Stimulated activated CD4-positive, alpha-beta T cell treated with anti-CD3 and anti-CD28 coated beads, TNF-alpha, amount 100 ng/mL, for 1 hour (primary cell): ENCODE measurements at places on chromosomes 11 and 22.

DNA sequence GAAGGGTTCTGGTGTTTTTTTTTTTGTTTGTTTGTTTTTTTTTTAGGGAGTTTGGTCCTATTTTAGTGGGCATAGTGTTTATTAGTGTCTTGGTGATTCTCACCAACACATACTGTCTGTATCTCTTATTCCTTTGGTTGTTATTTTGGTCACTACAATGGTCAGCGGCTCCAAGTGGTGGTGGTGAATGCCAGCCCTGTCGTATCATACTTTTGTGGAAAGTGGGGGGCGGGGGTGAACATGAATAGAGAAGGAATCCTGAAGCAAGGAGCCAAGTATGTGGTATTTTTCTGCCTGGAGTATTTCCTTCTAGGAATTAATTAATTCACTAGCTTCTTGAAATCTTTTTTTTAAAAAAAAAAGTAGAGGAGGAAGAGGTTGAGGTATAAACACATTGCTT, 79.6 kb downstream of the GRK3 start:
- no peak for DNase-seq

DNA sequence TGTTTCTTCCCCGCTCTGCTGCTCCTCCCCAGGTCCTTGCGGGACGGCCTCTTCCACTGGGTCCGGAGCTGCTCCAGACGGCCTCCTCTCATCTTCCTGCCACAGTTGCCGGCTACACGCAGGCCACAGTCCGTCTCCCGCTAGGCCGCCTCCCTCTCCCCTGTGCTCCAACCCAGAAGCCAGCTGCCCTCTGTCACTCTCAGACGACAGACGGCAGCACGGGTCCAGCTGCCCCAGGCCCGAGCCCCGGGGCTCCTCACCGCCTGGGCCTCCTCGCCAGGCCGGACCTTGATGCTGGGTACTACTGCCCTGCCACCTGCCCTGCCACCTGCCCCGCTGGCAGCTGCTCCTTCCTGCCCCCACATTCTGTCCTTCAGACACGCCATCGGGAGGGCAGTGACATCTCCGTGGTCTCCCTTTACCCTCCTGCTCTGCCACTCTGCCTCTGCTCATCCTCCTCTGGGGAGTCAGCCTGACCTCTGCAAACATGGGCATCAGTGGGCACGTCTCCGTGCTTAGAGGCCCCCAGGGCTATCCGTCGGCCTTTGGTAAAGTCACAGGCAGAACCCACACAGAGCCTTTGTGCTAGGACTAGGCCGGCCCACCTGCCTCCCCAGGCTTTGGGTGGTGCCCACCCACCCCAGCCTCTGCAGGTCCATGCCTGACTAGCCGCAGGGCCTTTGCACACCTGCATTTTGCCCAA, 43.1 kb upstream of the TH start:
- no peak for DNase-seq

- DNase-seq, result no peak
Measured at GRCh38 chr11:65912845-65913244, 6.0 kb downstream of the C11orf68 start.

- DNase-seq, result no peak
Measured at GRCh38 chr11:15197696-15198095, 83.0 kb downstream of the INSC start.

DNA sequence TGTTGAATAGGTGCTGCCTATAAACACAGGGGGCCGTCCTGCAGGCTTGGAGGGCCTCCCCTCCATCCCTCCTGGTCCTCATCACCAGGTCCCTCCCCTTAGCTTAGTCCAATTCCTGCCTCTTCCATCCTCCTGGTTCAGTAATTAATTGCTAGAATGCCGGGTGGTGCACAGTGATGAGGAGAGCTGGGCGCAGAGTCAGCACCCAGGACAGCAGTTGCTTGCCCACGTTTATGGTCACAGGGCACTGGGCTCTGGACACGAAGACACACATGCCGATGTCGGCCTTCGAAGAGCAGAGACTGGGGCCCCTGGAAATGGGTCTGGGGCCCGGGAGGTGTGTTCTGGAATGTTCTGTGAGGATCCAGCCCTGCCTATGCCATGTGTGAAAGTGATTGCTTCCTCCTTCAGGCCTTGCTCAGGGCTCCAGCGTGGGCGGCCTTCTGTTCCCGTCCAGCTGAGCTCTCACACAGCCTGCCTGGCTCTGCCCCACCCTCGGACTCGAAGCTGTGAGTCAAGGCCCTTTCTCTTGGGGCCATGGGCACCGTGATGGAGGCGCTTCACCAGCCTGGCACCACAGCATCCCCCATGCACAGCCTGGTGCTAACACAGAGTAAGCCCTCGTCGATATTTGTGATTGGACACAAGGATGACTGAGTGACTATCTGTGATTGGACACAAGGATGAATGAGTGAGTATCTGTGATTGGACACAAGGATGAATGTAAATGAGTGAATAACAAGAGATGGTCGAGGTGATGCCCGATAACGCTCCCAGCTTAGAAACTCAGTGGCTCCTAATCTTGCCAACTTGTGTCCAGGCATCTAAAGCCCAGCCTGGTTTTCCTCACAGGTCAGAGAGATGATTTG, 884.7 kb downstream of the BRD1 start:
- no peak for DNase-seq

DNA sequence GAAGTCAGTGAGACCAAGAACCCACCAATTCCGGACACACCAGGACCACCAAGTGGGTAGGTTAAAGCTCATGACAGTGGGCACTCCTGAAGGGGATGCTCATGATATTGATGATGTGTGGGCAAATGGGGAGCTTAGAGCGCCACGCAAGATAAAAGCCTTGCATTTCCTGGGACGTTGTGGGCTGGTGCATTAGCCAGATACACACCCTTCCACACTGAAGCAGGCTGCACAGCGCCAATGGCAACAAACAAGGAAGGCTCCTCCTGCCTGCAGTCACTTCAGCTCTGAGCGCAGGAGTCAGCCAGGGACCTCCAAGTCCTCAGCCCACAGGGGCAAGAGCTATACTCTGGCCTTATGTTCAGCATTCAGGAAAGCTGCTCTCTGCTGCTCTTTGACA, 20.6 kb downstream of the TMEM218 start:
- no peak for DNase-seq

DNA sequence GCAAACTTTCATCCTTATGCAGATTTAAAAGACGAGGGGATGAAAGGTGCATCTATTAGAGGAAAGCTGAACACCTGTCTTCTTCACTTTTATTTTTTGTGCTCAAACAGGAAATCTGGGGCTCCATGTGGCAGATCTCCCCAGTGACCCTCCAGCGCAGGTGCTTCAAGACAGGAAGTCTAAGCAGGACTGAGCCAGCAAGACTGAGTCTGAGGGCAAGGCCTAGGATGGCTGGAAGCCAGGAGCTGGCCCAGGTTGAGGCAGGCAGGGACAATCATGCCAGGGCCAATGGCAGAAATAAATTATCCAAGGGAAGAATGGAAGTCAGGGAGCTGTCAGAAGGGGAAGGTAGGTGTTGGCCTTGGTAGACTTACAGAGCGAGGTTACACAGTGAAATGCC, 101.1 kb upstream of the SPON1 start:
- DNase-seq, result no peak

- DNase-seq, result no peak
Measured at GRCh38 chr11:76616676-76617552, 53.6 kb downstream of the LRRC32 start.

DNA sequence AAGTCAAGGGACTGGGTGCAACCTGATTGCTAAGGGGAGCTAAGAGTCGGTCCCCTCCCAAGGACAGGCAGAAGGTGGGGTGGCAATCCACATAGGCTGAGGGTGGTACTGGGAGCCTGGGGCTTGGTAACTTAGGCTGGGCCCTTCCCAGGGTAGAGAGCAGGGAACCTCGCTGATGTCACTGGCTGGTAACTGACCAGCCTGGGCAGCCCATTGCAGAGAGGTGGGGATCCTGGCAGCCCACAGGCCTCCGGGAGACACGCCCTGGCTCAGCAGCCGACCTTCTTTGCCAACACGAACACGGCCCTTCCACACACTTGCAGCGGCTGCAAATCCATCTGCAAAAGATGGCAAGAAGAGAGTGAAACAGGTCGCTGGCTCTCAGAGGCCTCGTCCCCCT, 25.4 kb downstream of the A4GALT start:
- no peak for DNase-seq

- DNase-seq, result no peak
Measured at GRCh38 chr11:1730059-1730629, 20.3 kb downstream of the IFITM10 start.

GRCh38 chr22:47231759-47232158, 469.3 kb downstream of the TBC1D22A start:
- no peak for DNase-seq

- DNase-seq, result no peak
Measured at GRCh38 chr22:44159811-44160210, 20.9 kb upstream of the PARVG start.

DNA sequence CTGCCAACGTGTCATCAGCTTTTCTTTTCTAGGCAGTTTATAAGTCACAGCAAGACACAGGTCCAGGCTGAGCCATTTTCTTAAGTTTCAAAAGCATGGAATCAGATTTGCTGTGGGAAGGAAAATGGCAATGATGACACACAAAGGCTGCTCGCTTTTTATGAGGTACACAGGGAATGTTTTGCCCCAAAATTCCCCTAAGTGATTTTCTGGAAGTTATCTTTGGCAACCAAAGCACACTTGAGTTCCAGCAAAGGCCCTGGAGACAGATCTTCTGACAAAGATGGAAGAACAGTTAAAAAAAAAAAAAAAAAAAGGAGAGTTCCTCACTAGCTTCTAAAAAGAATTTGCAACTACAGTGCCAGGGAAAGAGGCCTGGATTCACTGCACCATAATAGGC, 260.8 kb downstream of the LARGE1 start:
- no peak for DNase-seq

- DNase-seq, result no peak
Measured at GRCh38 chr11:65558002-65558929, at the start of gene LTBP3. LTBP3 (minus strand) TSS chr11:65558359; CDS start chr11:65557959, 400 bp downstream.

GRCh38 chr11:63573881-63574855, 11.0 kb upstream of the PLAAT2 start:
- DNase-seq, result no peak

DNA sequence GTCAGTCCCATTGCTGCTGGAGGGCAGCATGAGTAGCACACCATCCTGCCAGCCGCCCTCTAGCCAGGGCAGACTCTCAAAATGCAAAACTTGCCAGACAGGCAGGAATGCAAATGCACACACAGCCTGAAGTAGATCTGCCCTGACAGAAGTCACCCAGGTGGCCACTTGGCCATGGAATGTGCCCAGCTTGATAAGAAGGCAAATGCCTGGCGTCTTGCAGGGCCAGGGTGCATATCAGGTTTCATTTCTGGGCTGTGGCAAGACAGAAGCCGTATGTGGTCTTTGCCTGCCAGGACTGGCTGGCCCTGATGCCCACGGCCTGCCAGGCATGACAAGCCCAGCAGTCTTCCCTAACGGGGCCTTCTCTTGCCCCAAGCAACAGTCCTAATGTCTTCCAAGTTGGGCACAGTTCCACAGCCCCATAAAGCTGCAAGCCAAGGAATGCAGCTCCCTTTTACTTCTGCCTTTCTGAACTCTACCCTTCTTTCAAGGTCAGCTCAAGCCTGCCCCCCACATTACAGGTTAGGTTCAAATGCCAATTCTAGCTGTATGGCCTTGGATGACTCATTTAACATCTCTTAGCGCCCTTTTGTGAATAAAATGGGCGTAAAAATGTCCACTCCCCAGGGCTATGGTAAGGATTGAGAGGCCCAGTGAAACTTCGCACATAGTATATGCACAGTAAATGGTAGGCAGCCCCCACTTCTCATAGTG, 29.7 kb downstream of the POU2AF3 start:
- DNase-seq, result no peak

GRCh38 chr22:38460426-38460840, 5.4 kb upstream of the KCNJ4 start:
- no peak for DNase-seq

- no peak for DNase-seq
Measured at GRCh38 chr11:122895563-122895962, 13.0 kb downstream of the JHY start.

DNA sequence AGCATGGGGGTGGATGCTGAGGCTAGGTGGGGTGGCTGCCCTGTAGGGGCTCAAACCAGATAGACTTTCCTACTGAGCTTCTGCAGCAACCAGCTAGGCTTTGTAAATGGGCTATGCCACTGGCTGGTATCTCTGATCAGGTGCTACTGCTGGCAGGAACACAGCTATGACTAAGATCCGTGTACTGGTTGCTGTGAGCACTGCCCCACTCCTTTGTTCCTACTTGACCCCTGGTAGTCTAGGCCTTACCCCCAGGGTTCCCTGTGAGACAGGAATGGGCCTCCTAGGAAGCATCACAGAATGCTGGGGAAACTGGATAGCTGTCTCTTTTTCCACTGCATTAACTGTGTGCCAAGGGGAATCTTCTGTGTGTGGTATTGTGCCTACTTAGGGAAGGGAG, 58.4 kb upstream of the GAB2 start:
- no peak for DNase-seq

DNA sequence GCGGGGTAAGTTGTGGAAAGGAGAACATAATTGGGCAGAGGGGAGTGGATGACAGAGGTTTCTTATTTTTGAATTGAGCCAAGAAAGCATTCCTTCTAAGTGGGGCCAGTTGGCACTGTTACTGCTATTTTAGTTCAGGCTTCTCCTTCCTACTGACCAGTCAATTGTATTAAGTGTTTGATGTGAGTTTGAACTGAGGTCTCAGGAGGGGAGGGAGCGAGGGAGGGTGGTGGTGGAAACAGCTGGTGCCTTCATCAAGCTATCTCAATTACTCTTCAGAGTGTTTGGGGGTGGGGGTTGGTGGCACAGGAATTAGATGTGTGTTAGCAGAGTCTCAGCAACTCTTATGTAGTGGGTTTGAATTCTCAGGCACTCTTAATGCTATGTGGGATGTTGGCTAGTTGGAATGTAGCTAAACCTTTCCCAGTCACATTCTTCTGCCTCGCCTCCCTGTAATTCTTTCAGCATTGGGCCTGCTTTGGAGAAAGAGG, 14.5 kb downstream of the CTNND1 start:
- no peak for DNase-seq

GRCh38 chr11:41323446-41323845, 136.0 kb downstream of the LRRC4C start:
- no peak for DNase-seq

DNA sequence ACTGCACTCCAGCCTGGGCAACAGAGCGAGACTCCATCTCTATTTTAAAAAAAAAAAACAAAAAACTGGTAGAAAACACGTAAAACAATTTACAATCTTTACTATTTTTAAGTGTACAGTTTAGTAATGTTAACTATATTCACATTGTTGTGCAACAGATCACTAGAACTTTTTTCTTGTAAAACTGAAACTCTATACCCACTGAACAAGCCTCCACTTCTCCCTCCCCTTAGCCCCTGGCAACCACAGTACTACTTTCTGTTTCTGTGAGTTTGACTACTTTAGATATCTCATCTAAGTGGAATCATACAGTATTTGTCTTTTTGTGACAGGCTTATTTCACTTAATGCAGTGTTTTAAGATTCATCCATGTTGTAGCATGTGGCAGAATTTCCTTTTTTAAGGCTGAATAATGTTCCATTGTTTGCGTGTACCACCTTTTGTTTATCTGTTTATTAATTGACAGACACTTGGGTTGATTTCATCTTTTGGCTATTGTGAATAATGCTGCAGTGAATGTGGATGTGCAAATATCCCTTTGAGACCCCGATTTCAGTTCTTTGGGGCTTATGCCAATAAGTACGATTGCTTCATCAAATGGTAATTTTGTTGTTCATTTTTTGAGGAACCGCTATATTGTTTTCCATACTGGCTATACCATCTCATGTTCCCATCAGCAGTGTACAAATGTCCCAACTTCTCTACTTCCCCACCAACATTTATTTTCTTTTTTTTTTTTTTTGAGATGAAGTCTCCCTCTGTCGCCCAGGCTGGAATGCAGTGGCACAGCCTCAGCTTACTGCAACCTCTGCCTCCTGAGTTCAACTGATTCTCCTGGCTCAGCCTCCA, 11.0 kb downstream of the DDB2 start:
- no peak for DNase-seq
